H7 (cell line): ENCODE measurements at places on chromosomes 2 and 18.

DNA sequence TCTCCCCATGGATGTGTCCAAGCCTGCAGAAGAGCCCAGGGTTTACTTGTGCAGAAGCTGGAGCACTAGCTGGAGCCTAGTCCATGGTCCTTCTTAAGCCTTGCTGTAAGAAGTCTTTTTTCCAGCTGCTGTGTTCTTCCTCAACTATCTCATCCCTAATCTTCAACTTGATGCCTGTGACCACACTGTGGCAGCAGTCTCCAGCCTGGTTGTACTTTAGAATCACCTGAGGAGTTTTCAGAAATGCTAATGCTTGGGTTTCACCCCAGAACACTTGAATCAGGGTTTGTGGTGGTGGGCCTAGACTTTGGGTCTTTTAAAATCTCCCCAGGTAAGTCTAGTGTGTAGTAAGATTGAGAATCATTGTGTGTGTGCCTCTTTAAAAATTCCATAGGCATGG, 173.6 kb downstream of the ADCYAP1 start:
- DNase-seq, result no peak

- DNase-seq, result no peak
These were observed 96.7 kb downstream of the CRACDL start for GRCh38 chr2:98839292-98839691.

- no peak for DNase-seq
These were observed 52.0 kb upstream of the CHAC2 start for GRCh38 chr2:53715568-53715967.

GRCh38 chr2:45329045-45329677, 281.9 kb downstream of the SRBD1 start:
- DNase-seq, result no peak

GRCh38 chr18:36757991-36758390, 70.8 kb downstream of the TPGS2 start:
- DNase-seq, result no peak

- no peak for DNase-seq
These were observed 75.9 kb downstream of the METTL4 start for GRCh38 chr18:2495381-2495780.

- no peak for DNase-seq
These were observed 37.2 kb upstream of the SLC8A1 start for GRCh38 chr2:40488927-40489677.

GRCh38 chr2:16037808-16038457, 97.6 kb downstream of the MYCN start:
- no peak for DNase-seq

DNA sequence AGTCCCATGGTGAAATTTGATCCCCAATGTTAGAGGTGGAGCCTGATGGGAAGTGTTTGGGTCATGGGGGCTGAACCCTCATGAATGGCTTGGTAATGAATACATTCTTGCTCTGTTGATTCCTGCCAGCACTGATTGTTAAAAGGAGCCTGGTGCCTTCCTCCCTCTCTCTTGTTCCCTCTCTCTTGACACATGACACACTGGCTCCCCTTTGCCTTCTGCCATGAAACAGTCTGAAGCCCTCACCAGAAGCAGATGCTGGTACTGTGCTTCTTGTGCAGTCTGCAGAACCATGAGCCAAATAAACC, 30.6 kb upstream of the EPC2 start:
- DNase-seq, result no peak

- DNase-seq, result no peak
These were observed 68.3 kb downstream of the MEP1B start for GRCh38 chr18:32258148-32258547.

DNA sequence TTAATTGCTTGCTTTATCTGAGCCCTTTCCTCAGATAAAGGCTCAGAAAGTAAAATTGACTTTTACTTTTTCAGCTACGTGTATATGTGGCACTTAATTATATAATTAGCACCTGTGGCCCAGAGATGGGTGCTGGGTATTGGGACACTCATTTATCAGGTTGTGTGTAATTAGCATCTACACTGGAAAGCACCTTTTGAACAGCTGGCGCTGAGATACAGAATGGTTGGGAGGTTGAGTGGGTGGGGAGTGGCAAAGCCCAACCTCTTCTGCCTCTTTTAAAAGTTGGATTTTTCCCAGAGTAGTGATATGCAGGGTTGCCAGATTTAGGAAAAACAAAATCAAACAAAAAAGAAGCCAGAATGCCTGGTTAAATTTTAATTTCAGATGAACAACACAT, 23.9 kb downstream of the SPTBN1 start:
- no peak for DNase-seq

DNA sequence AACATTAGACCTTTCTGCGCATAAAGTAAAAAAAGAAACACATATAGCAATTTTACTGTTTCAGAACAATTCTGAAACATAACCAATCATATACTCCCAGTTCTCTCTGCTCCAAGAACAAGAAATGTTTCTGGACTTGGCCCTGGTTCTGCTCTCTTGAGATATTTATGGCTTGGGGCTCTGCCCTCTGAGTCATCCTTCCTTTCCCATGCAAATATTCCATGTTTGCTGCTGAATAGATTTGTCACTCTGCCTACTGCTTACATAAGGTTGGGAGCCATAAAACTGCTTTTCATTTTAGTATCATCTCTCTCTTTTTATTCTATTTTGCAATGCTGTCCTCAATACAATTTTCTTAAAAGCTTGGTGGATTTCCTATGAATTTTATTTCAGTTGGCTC, 499.6 kb upstream of the ACVR2A start:
- DNase-seq, result no peak

- DNase-seq, result no peak
These were observed 265.2 kb upstream of the SPHKAP start for GRCh38 chr2:228446734-228447133.

- no peak for DNase-seq
These were observed 678.1 kb upstream of the SLC8A1 start for GRCh38 chr2:41129988-41130387.

GRCh38 chr18:62558015-62558663, 35.3 kb downstream of the ZCCHC2 start:
- no peak for DNase-seq

- no peak for DNase-seq
These were observed 120.7 kb downstream of the SCG2 start for GRCh38 chr2:223481486-223481885.

DNA sequence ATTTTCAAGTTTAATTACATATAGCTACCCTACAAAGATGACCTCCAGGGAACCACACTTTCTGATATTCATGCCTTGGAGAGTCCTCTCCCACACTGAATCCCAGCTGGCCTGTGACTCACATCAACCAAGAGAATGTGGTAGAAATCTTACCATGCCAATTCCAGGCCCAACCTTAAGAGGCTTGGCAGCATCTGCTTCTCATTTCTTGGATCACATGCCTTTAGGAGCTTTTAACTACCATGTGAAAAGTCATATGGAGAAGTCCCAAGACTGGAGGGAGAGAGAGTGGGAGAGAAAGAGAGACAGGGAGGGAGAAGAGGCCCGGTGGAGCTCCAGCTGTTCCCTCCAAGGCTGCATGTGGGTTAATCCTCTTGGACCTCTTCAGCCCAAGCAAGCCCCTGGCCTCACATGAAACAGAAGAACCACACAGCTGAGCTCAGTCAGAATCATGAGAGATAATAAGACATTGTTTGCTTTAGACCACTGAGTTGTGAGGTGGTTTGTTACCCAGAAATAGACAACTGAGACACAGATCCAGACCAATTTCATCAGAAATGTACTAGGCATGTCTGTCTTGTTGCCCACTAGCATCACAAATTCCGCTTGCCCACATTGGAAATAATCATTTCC, 190.7 kb downstream of the MTCL1 start:
- DNase-seq, result no peak

DNA sequence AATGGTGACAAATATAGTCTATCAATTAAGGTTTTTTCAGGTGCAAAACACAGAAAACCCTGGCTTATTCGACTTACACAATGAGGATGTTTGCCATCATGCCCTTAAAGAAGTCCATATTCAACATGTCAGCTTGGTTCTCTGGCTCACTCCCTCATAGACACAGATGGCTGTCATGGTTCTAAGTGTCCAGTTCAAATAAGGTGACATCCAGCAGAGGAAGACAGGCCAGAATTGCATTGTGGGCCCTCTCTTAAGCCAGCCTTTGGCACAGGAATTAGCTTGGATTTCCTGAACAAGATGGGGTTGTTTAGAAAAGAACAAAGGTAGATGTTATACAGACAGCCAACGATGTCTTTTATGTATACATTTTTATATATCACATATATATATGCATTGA, 18.7 kb upstream of the SLC1A4 start:
- no peak for DNase-seq

DNA sequence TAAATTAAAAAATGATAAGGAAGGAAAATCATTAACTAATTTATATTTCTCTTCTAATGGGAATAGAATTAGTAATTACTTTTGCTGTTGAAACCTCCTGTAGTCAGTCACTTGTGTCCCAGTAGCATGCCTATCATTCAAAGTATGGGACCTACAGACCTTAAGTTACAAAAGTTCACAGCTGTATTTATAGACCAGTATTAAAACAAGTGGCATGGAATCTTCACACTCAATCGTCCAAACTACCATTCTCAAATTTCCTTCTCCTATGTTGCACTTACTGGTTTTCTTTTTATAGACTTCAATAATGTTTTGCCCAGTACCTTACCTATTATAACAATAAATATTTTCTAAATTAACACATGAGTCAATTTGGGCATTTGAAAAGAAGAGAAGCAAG, 639.9 kb downstream of the ERBB4 start:
- no peak for DNase-seq

DNA sequence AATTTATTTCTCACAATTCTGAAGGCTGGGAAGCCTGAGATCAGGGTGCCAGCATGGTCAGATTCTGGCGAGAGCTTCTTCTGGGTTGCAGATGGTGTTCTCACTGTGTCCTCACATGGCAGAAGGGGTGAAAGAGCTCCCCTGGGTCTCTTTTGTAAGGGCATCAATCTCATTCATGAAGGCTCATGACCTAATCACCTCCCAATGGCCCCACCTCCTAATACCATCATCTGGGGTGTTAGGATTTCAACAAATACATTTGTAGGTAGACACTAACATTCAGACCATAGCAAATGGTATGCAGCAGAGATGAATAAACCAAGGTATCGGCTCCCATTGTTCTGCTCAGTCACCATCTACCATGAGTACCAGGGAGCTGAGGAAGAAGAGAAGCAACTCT, 32.7 kb downstream of the YPEL5 start:
- no peak for DNase-seq

DNA sequence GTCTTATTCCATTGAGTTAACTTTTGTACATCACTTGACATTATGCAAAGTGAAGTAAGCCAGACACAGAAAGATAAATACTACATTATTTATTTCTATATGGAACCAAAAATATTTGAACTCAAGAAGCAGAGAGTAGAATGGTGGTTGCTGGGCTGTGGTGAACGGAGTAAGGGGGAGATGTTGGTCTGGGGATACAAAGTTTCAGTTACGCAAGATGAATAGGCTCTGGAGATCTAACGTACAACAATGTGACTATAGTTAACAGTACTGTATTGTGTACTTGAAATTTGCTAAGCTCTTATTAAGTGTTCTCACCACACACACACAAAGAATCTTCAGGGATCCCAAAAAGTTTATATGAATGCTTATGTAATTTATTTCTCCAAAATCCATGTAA, 124.8 kb upstream of the VWC2L start:
- DNase-seq, result no peak

DNA sequence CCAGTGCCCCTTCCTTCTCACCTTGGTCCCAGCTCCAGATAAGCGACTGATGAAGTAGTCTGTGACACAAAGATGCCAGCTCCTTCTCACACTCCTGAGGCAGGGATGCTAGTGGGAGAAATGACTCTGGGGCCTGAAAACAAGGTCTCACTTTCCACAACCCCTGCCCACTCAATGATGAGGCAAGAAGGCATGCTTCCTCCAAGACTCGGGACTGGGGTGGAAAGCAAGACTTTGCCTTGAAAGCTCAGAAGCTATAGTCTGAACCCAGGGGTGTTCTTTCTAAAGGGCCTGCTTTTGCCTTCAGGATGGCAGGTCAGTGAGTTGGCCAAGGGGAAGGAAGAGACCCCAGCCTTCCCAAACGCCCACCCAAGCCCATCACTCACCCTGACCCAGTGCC, 1.4 kb downstream of the CCDC142 start:
- DNase-seq, result no peak

DNA sequence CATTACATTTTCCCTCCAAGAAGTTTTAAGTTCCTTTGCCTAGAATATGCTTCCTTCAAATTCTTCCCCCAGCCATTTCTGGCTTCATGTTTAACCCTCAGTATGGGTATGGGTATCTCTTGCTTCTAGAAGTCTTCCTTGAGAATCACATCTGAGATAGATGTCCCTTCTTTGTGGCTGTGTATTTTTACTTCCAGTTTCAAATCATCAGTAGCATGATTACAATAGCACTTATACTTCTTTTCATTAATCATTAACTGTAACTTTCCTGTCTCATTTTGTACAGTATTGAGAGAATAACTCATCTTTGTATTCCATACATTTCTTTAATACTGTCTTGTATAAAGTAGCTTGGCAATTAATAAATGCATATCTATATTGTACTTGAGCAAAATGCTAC, 17.3 kb upstream of the PDE1A start:
- DNase-seq, result no peak

DNA sequence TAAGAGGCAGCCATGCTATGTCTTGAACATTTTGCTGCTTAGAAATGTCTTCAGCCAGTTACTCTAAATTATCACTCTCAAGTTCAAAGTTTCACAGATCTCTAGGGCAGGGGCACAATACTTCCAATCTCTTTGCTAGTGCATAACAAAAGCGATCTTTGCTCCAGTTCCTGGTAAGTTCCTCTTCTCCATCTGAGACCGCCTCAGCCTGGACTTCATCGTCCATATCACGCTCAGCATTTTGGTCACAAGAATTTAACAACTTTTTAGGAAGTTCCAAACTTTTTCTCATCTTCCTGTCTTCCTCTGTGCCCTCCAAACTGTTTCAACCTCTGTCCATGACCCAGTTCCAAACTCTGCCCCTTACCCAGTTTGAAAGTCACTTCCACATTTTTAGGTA, 8.8 kb upstream of the SLC35F5 start:
- no peak for DNase-seq

- no peak for DNase-seq
These were observed 22.6 kb upstream of the SUCLG1 start for GRCh38 chr2:84481702-84482101.

DNA sequence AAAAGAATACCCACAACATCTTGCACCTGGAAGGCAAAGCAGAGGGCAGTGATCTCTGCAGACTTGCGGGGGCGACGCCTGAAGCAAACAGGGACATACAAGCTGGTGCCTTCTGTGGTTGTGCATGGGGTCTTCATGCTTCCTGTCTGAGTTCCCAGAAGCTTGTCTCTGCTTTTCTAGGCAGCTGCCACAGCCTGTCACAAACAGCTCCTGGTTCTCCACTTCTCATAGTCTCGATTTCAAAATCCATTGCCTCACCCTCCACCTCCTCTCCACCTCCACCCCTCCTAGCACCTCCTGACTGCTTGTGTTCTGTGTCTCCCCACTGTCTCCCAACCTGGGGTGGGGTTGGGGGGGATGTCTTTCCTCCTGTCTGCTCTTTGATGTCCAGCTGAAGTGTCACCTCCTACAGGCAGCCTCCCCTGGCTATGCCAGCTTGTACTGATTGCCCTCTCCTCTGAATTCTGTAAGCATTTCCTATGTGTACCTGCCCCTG, 1.7 kb upstream of the PROC start:
- no peak for DNase-seq

- DNase-seq, result no peak
These were observed 55.9 kb downstream of the GRB14 start for GRCh38 chr2:164565359-164565758.

- no peak for DNase-seq
These were observed 1490.0 kb upstream of the NXPH2 start for GRCh38 chr2:140270224-140270623.
